ENCODE measurements at places on chromosomes 5 and 9. TPM values are rescaled to one million over a fixed set of nuclear protein-coding genes. Genes with fewer than 3 reads are reported as not detected.

- no peaks in the 10 kb centered on the region for H3K27me3 ChIP-seq
- H3K36me3 ChIP-seq, result no peaks in the 10 kb centered on the region
- peaks cover 4% of the 10 kb centered on the region for H3K4me1 ChIP-seq
- H3K4me3 ChIP-seq, result no peak overlapping the region
Measured at GRCh38 chr5:109630093-109630492, 59.6 kb upstream of the MAN2A1 start.

GRCh38 chr9:6788162-6789016 lies 30.6 kb downstream of the KDM4C start:
- no peak for DNase-seq
- H3K27me3 ChIP-seq, result no peaks in the 10 kb centered on the region
- H3K4me3 ChIP-seq, result no peak overlapping the region
- H3K4me1 ChIP-seq, result no peaks in the 10 kb centered on the region

DNA sequence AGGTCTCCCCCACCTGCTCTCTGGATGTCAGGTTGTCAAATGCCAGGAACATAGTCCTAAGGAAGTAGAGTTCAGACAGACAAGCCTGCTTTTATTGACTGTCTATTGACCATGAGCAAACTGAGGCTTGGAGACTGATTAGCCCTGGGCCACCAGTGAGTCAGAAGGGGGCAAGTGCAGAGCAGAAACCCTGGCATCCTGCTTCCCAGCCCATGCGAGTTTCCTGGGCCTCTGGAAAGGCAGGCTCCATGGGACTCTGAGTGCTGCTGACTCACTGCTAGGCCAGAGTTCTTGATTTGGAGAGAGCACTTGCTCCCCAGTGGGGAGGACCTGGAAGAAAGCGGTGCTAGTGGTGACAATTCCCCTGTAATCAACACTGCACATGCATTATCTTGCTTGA lies 2.8 kb upstream of the HBEGF start:
- no peak for DNase-seq
- H3K4me1 ChIP-seq, result peaks cover 34% of the 10 kb centered on the region
- H3K4me3 ChIP-seq, result no peak overlapping the region
- H3K27ac ChIP-seq, result no peak overlapping the region

- H3K27ac ChIP-seq, result no peak overlapping the region
- H3K27me3 ChIP-seq, result peaks cover 32% of the 10 kb centered on the region
- H3K36me3 ChIP-seq, result no peaks in the 10 kb centered on the region
- peaks cover 9% of the 10 kb centered on the region for H3K4me1 ChIP-seq
Measured at GRCh38 chr5:541539-542318, 17.5 kb upstream of the SLC9A3 start.

GRCh38 chr5:124697933-124698591 lies 48.4 kb downstream of the ZNF608 start:
- H3K36me3 ChIP-seq, result peaks cover 5% of the 10 kb centered on the region
- peak overlapping the region; percentile 60 for H3K27ac ChIP-seq
- peaks cover 5% of the 10 kb centered on the region for H3K4me1 ChIP-seq
- DNase-seq, result peak; percentile 87
- no peak overlapping the region for H3K4me3 ChIP-seq
- H3K27me3 ChIP-seq, result no peaks in the 10 kb centered on the region

The BARHL1 gene
- not detected for polyA plus RNA-seq

The PRELID2 gene
- 2.1 TPM for polyA plus RNA-seq

The CDC42SE2 gene
- 27.3 TPM for polyA plus RNA-seq

All from muscle of leg (tissue), 16 donors.